Right lung (tissue), 10 donors: ENCODE measurements at places on chromosomes 3 and 15.

DNA sequence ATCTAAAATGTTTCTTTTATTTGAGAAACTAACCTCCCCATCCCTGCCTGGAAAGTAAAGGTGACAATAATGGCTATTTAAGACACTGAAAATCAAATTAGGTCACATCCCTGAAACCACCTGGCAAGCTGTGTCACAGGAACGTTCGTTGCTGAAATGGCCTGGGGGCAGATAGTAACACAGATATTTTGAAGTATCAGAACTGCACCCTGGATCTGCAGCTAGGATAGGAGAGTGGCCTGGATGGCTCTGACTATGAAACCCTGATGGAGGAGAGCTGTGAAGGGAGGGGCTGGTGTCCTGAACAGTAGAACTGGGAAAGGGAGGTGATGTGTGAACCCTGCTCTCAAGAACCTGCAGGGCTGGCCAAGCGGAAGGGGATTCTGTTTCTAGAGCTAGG, 648.3 kb upstream of the CFAP20DC start:
- no peak for DNase-seq

DNA sequence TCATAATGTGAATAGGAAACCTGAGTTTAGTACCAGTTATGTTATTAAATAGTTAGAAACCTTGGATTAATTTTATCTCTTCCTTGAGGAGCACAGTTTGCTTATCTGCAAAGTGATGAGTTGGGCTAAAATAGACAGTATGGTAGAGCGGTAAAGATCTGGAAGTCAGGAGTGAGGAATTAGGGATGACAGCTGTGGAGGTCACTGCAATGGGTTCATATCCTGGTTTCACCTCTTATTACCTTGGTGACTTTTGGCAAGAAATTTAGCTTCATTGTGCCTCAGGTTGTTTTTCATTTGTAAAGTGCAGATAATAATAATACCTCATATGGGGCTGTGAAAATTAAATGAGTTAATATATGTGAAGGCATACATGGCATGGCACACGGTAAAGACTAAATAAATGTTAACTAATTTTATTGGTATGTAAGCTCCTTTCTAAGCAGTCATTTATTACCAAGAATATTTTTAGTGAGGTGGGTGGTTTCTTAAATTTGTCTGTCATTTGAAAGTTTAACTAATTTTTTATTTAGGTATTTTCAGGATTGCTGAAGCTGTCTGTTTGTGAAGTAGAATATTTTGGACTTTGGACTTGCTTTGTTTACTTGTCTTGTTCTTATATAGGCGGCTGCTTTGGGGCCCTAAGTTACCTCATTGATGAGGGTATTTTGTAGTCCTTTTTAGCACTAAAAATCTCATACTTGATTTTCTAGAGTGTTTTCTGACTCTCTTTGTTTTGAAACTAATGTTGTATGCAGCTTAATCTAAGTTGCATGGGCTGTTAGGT, 41.8 kb downstream of the SLMAP start:
- no peak for DNase-seq

GRCh38 chr3:170740726-170741591, 129.0 kb downstream of the RPL22L1 start:
- no peak for DNase-seq

GRCh38 chr15:45821390-45821789, 186.6 kb downstream of the SQOR start:
- DNase-seq = no peak

GRCh38 chr3:99023590-99024192, 122.2 kb upstream of the DCBLD2 start:
- DNase-seq = peak; percentile 7

- no peak for DNase-seq
Measured at GRCh38 chr3:39970982-39971381, 161.6 kb downstream of the MYRIP start.

DNA sequence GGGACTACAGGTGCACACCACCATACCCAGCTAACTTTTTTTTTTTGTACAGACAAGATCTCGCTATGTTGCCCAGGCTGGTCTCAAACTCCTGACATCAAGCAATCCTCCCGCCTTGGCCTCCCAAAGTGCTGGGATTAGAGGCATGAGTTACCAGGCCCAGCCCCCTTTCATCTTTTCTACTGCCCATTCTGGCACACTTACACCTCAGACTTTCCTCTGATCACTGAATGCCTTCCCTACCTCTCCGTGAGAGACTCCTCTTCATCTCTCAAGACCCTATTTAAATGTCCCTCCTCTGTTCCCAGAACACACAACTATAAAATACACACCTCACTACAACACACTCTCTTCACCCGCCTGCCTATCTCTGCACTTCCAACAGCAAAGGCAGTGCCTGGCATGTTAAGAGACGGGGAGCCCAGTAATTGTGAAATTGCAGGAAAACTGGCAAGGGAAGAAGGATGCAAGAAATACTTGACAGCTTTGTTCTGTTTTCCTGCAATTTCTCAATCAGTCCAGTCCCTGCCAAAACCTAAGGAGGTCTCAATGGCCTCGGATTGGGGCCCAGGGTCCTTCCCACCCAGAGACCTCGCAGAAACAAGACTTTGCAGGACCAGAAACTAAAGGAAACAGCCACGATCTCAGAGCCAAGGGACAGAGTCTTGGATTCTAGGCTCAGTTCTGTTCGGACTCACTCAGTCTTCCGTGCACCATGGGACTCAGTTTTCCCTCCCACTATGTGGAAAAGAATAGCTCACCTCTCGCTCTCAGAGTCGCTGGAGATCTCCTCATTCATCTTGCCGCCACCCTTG, 849 bp downstream of the RRP9 start:
- peak; percentile 23 for DNase-seq

DNA sequence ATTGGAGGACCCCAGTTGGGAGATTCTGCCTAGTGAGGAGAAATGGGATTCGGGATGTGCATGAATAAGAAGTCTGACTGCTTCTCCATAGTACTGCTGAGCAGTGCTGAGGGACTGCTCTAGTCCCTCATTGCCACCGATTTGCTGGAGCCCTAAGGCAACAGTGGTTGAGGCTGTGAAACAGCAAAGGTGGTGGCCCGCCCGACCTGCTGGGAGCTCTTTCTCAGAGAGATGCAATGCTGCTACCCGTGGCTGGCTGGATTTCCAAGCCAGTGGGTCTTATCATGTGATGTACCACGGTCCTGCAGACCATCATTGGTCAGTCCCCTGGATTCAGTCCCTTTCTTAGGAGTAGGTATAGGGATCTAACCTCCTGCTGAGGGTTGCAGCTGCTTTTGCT, 42.6 kb upstream of the GCSAM start:
- no peak for DNase-seq

DNA sequence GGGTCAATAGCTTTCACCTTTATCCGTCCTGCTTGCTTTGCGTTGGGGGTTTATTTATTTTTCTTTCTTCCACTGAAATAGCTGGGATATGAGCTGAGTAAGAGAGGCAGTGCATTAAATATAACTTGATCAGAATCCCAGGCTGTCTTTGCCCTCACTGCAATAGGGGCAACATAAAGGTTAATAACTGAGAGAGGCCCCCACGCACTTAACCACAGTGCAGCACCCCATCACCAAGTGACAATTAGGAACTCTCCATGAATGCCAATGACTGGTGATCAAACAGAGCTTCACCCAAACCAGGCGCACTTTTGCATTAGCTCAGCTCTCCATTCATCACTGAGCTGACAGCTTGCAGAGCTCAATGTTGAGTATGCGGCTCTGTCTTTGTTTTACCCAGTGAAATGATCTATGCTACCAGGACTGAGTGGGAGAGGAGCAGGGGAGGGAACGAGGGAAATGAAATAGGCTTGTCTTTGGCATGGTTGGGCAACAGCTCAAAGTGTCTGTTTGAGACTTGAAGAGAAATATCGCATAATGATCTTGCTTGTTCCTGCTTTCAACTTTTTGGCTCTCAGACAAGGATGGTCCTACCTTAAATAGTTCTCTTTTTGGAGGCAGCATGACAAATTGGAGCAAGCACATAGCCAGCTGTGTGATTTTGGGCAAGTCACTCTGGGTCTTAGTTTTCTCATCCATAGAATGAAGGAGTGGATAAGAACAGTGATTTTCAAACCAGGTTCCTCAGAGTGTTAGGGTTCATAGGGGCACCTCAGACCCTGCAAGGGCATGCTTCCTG, 14.5 kb upstream of the GLCE start:
- no peak for DNase-seq

DNA sequence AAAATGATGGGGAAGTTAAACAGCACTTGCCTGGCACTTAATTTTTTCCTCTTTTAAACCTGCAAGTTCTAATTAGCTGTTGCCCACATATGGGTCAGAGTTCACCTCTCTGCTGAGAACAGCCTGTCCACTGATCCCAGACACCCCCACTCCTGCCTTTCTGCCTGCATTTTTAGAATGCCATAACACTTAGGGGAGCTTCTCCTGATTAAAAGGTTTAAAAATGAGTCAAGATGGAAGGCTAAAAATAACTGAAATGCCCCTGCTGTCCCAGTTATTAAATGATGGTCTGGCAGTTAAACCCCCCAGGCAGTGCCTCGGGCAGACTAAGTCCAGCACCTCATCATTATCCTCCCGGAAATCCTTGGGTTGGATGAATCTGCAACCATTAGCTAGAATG, 913.6 kb upstream of the ARPP21 start:
- DNase-seq = no peak

DNA sequence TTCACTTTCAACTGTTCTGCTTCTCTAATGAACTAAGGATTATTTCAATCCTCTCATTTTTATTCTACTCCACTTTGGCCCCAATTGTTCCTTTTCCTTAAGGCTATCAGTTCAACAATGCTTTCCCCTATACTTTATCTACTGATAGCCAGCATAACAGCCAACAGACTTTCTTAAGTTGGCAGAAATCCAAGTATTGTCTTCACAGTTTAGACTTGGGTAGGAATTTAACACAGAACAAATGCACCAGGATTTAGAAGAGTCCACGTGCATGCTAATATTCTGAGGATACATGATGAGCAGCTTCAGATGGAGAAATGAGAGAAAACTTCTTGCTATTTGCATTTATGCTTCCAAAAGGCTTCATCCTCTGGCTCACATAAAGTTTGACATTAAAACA, 54.8 kb downstream of the FBN1 start:
- DNase-seq = no peak

DNA sequence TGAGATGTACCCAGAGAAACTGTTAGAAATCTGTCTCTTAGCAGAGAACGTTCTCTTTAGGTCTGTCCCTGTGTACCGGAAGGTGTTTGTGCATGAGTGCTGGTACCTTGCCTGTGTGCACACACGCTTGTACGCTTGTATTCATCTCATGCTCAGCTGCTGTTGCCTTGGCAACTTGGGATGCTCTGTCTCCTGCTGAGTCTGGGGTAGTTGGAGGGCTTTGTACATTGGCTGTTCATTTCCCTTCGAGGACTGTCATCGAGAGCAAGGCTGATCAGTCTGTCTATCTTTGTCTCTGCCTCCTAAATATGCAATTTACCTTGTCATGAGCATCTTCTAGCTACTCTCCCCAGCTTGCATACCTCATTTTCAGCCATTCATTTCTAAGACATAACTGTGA, 147.2 kb downstream of the SLCO3A1 start:
- no peak for DNase-seq

DNA sequence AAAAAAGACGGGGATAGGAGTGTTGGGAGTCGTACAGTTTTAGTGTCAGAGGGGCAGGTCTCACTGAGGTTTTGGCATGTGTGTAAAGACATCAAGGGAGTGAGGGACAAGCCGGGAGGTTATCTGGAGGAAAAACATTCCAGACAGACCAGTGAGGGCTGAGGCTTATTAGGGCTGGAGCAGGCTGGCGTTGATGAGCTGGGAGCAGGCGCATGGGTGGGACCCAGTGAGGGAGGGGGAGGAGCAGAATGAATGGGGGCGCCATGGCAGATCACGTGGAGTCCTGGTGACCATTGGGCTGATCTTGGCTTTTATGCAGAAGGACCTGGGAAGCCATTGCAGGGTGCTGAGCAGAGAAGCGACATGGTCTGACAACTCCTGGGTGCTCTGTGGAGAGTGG, 180.2 kb downstream of the SLCO3A1 start:
- DNase-seq = no peak

DNA sequence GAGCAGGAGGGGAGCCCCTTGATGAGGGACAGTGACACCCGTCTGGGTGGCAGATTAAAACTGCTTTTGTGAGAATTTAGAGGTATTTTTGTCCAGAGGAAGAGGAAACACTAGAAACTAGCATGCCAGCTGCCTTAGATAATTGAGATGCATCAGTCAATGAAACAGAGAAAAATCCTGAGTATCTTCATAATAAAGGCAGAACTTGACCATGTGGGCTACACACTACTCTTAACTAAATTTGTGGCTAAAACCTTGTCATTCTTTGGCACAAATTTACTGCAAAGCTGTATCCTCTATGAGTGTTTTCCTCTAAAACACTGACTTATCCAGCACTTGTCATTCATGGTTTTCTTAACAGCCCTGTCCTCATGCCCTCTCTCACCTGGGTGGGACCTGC, 259.7 kb upstream of the TPM1 start:
- no peak for DNase-seq
